ENCODE measurements at places on chromosomes 11 and 22. TPM values are rescaled to one million over a fixed set of nuclear protein-coding genes. Genes with fewer than 3 reads are reported as not detected.

DNA sequence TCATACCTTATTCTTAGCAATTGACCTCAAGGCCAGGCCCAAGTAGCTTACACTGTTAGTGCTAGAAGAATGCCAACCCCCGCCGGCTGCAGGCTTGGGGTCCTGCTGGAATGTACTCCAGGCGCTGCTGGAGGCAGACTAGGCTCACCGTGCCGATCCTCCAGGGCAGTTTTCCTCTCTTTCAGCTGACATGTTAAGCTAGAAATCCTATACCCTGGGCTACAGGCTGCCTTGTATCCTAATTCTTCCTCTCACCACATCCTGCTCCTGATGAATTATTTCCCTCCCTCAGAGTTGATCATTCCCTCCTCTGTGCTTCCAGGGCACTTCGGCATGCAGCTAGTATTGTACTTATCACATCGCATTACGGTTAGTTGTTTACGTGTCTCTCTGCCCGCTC lies 3.4 kb downstream of the SPTBN2 start:
- no peak for DNase-seq

DNA sequence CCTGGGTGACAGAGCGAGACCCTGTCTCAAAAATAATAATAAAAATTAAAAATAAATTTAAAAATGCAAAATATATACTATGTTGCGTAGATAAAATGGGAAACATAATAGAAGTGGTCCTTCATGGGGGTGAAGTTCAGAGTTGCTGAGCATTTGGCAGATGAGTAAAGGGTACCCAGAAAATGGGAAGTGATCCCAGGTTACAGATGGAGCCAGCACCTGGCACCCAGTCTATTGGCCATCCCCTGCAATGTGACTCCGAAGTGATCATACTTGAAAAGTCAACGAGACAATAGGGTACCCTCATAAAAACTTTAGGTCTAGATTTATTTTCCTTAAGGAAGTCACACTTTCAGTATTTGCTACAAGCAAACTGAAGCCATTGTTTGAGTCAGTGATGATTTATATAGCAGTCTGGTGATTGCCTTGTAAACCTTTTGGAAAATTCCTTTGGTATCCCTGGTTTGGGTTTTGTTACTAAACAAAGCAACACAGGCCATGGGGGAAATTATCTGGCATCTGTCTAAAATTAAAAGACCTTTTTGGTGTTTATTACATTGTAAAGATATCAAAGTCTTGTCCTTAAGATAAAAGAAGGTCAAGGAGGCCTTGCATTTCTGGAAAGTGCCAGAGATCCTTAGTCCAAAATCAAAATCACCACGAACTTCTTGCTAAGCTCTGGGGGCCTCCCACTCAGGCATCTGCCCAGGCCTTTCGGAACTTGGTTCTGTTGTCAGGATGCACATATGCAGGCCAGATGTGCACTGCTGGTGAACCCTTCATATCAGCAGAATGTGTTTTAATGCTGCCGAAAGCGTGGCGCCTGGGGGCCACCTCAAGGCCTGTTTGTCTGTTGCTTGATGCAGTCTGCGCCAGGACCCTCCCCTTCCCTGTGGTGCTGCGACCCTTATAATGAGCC lies 4.3 kb downstream of the SMARCB1 start:
- DNase-seq, result no peak

DNA sequence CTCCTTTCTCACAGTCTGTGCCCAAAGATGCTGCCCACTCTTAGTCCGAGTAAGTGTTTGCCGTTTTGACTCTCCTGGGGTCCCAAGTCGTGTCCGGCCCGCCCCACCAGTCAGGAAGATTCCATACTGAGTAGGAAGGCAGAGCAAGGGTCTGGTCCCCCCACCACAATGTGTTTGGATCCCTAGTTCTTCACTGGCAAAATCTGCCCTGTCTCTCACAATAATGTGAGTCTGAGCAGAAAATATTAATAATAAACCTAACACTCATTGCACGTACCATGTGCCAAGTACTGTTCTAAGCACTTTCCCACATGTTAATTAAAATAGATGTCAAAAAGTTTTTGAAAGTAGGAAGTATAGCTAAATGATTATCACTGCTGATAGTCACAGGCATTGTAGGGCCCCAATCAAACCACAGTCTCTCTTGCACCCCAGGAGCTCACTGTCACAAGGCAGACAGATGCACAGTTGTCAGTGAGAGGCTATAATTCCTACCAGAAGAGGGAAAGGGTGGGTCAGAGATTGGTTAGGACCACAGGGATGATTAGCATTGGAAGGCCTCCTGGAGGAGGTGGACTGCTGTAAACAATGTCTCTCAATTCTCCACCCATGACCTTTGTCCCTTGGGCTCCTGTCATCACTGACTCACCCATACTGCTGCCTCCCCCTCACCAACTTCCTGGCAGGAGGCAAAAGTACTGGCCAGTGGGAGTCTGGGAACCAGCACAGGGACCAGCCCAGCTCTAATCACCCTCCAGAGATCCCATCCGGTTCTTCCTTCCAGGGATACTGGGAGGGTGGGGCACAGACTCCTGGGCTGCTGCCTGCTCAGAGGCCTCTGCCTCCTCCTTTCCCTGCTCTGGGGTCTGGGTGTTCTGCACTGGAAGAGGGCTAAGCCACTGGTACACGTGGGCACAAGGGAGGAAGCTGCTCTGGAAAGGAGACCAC lies 1.0 kb upstream of the POLD4 start:
- no peak for DNase-seq

GRCh38 chr22:23250785-23251363 lies 70.6 kb downstream of the BCR start:
- no peak for DNase-seq

DNA sequence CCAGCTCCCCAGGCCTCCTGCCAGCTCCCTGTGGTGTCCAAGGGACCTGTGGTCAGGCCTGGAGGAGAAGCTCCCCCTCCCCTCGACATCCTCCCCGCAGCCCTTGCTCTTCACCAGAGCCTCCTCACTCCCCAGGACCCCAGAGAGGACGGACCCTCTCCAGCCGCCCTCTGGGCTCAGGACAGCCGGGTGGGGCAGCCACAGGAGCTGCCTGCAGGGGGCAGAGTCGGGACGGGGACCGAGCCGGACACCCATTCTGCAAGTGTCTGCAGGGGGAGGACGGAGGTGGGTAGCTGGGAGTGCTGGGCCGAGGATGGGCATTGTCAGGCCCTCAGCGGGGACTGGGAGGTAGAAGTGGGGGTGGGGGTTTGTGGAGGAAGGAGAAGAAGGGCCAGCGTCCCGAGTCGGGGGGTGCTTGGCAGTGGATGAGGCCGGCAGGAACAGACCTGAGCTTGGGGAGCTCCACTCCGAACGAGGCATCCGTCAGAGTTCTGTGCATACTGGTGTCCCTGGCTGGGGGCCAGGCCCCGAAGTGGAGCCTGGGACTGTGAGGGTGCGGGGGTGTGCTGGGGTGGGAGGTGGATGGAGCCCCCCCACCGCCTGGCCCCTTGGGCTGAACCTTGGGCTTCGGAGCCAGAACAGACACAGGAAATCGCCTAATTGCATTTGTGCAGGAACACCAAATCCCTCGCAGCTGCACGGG lies 15.2 kb downstream of the PRR33 start:
- DNase-seq, result peak; percentile 60

DNA sequence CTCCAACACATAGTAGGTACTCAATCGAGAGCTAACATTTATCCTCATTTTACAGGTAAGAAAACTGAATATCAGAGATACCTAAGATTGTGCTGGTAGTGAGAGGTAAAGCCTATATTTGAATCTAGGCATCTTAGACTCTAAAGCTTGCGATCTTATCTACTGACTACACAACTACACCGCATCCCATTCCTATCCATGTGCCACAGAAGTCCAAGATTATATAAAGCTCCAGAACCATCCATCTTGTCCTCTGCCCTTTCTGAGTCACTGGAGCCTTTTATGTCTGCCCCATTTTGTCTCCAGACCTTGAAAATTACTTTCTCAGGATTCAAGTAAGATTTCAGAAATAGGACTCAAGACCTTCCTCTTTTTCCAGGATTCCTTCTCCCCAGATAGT lies 84.4 kb downstream of the OR5AK2 start:
- DNase-seq, result no peak

DNA sequence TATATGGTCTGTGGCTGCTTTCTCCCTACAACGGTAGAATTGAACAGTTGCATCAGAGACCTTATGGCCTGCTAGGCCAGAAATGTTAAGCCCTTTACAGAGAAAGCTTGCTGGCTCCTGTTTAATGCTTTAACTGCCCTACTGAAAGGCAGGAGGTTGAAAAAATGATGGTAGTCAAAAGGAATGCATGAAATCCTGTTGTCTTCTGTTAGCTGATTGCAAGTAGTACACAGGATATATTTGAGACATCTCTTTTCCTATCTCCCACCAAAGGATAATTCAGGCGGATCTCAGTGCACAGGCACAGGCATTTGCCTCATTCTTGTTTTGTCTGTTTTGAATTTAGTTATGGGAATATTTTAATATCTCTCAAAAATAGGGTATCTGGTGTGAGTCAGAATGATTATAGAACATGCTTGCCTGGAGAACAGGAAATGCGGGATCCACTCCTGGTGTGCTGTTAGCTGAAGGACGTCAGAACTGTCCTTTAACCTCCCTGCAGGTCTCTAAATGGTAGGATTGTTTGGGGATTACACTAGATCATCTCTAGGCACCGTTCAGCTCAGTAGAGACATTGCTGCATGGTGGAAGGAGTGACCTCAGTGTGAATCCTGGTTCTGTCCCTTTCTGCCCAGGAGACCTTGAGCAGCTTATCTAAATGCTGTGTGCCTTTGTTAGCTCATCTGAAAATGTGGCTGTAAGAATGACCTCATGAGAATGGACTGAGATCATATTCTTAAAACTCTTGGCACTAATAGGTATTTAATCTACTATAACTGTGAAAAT lies 49.5 kb downstream of the PACS1 start:
- no peak for DNase-seq

DNA sequence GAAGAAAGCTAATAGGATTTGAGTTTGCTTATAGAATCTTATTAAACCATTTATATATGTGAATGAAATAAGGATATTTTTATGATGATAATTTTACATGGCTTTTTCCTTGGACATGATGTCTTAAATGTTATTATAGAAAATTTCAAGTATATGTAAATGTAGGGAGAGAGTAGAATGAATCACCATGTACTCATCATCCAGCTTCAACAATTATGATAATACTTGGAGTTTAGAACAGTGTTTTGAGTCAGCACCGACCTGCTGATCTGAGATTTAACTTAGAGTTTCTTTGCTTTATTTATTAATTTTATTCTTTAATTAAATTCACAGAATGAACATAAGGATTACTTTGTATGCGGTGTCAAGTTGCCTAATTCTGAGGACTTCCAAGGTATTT lies 193.5 kb downstream of the UVRAG start:
- DNase-seq, result no peak

- no peak for DNase-seq
Observed at GRCh38 chr11:69316956-69317355, 23.0 kb downstream of the MYEOV start.

DNA sequence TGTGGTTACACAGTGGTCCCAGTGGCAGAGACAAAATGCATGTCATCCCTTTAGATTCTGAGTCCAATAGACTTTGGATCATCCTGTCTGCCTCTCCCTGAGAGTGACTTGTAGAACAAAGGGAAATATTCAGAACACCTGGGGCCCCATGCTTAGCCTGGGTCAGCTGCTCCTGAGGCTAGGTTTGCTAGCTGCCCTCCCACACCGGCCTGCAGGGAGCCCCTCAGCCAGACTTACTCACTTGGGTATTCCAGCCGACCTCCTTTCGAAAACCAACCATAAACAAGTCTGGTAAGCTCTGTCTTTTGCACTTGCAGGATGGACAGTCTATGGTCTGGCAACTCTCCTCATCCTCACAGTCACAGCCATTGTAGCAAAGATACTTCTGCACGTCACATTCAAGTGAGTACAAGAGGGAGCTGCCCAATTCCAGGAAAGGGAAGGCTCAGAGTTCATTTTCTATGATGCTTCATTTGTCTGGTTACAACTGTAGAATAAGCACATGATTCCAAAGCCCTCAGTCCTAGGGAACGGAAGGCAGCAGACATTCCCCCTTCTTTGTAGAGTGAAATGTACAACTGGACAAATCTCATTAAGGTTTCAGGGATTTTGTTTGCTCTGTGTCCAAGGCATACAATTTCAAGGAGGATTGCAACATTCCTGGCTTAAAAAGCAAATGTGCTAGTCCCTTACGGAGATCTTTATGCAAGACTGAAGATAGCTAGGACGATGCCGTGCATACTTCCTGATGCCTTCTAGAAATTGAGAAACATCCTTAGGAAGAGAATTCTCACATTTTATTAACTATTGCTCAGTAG lies 65.5 kb upstream of the EMID1 start:
- no peak for DNase-seq

- no peak for DNase-seq
Observed at GRCh38 chr11:44709966-44710365, 16.8 kb upstream of the TSPAN18 start.

DNA sequence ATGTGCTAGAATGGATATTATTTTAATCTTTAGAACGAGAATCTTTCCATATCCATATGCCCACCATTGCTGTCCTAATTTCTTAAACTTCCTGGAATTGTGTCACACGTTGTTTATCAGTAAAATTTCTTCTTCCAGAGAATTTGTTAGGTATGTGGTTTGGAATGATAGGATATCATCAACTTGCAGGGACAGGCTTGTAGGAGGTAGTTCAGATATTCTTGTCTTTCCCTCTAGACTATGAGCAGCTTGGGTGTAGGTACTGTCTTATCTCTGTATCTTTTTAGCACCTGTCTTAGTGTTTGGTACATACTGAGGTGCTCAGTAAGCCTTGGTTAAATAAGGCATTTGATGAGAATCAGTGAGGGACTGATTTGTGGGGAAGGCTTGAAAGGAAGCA lies 3.4 kb downstream of the CTNND1 start:
- DNase-seq, result no peak

DNA sequence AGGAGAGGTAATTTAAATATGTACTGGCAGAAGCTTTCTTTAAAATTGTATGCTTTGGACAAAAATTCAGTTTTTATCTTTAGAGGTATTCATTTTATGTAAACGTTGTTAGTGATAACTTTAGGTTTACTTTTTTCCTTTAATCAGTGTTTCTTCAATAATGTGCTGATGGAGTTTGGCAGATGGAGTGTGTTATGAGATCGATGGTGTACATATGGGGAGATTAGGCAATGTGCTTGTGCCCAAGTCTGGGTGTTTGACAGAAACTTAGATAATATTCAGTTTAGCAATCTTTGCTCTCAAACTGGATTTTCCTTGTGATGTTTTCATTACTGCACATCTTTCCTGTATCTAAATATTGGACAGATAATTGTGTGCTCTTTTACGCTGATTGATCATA lies 425.4 kb downstream of the JRKL start:
- DNase-seq, result no peak

- no peak for DNase-seq
Observed at GRCh38 chr11:111541254-111542061, 938 bp downstream of the LAYN start.

- no peak for DNase-seq
Observed at GRCh38 chr22:46057246-46058090, 80.5 kb upstream of the WNT7B start.

GRCh38 chr11:13119361-13119760 lies 110.2 kb downstream of the RASSF10 start:
- DNase-seq, result no peak

- no peak for DNase-seq
Observed at GRCh38 chr11:42996421-42997307, 315.1 kb upstream of the API5 start.

LINC01488 gene
- not detected for total RNA-seq

PHETA2 gene
- 1.3 TPM for total RNA-seq

CARNS1 gene
- total RNA-seq, result 0.07 TPM

BEST1 gene
- total RNA-seq, result 0.96 TPM

OR2AT4 gene
- not detected for total RNA-seq

ACTN3 gene
- total RNA-seq, result 0.16 TPM

FREY1 gene
- 2.5 TPM for total RNA-seq

PGA3 gene
- not detected for total RNA-seq

CLTCL1 gene
- total RNA-seq, result 7.7 TPM

P4HA3 gene
- not detected for total RNA-seq

Data from neural crest cell (in vitro differentiated cells).